Endodermal cell (in vitro differentiated cells): ENCODE measurements at places on chromosomes 1 and 21. TPM values are rescaled to one million over a fixed set of nuclear protein-coding genes. Genes with fewer than 3 reads are reported as not detected.
A peak's percentile ranks its signal among the peaks of the same experiment; 100 is the strongest.

DNA sequence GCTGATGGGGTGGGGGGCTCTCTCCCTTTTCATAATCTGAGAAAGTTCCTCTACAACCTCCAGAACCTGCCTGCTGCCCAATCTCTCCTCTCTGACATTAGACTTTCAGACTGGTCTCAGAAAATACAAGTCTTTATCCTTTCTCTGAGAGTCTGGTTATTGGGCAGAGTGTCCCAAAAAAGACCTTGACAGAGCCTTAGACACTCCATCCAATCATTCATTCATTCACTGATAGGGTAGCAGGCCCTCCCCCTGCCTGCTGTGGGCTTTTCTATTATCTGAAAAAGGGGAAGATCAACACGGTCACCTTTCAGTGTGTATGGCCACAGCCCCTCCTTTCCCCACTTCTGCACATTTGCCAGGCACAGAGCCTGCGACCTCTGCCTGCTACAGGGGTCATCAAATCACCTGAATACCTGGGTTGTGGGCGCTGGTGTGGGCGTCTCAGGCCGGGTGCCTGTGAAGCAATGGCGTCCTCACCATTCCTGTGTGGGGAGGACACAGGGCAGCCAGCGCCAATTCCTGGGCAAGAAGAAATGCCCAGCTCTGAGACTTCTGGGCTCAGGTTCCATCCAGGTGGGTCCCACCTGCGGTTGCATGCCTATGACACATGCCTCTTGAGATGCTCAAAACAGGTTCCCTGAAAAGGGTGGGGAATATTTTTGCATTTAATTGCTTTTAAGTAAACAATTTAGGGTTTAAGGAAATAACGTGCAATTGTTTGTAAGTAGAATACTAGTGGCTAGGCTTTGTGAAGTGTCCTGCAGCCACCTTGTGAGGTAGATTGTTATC, 52.8 kb downstream of the ELK4 start:
- peaks cover 7% of the 10 kb centered on the region for H3K4me1 ChIP-seq
- H3K27ac ChIP-seq, result no peak overlapping the region
- no peaks in the 10 kb centered on the region for H3K36me3 ChIP-seq
- peaks cover 93% of the 10 kb centered on the region for H3K27me3 ChIP-seq
- no peak overlapping the region for H3K4me3 ChIP-seq

GRCh38 chr1:221865808-221866207, 123.9 kb upstream of the DUSP10 start:
- H3K4me3 ChIP-seq, result no peak overlapping the region
- H3K4me1 ChIP-seq, result no peaks in the 10 kb centered on the region
- no peak overlapping the region for H3K27ac ChIP-seq
- H3K27me3 ChIP-seq, result no peaks in the 10 kb centered on the region
- H3K36me3 ChIP-seq, result no peaks in the 10 kb centered on the region
- DNase-seq, result no peak

DNA sequence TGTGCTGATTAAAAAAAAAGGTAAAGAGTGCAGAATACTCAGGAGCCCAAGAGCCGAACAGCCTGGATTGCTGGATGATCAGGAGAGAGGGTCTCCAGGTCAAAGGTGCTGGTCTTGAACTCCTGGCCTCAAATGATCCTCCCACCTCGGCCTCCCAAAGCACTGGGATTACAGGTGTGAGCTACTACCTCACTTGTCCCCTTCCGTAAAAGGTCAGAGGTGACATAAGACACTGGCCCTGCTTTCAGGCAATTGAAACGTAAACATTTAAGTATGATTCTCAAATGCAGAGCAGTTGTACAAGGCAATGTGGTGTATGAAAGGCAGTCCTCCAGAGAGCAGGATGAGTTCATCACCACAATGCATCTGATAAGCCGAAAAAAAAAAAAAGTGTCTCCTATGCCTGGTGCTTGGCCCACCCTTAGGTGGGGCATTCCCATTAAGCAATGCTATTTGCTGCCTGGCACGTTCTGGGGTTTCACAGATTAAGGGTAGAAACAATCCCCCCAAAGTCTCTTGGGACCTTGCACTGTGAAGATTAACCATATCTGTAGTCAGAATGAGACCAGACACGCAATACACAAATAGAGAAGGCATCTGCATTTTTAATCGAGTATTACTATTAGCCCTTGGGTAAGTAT, 47.7 kb downstream of the PARP1 start:
- H3K36me3 ChIP-seq, result peaks cover 75% of the 10 kb centered on the region
- H3K27me3 ChIP-seq, result no peaks in the 10 kb centered on the region
- no peaks in the 10 kb centered on the region for H3K4me1 ChIP-seq

- H3K4me3 ChIP-seq, result peak overlapping the region; percentile 100
- H3K36me3 ChIP-seq, result peaks cover 53% of the 10 kb centered on the region
- no peaks in the 10 kb centered on the region for H3K27me3 ChIP-seq
- no peaks in the 10 kb centered on the region for H3K4me1 ChIP-seq
- H3K27ac ChIP-seq, result peak overlapping the region; percentile 98
Observed at GRCh38 chr1:186374303-186375151, 526 bp downstream of the TPR start.

DNA sequence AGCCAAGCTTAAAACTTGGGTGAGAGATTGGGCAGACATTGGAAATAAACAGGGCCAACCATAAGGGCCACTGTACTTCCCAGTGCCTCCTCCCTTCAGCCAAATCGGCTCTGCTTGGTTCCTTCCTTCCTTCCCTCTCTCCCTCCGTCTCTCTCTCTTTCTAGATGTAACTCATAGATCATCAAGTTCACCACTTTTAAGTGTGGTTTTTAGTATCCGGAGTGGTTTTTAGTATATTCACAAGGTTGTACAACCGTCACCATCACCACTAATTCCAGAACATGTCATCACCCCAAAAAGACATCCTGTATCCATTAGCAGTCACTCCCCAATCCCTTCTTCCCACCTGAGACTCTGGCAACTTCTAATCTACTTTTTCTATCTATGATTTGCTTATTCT, 51.0 kb downstream of the MYSM1 start:
- no peaks in the 10 kb centered on the region for H3K4me1 ChIP-seq
- H3K27ac ChIP-seq, result no peak overlapping the region

DNA sequence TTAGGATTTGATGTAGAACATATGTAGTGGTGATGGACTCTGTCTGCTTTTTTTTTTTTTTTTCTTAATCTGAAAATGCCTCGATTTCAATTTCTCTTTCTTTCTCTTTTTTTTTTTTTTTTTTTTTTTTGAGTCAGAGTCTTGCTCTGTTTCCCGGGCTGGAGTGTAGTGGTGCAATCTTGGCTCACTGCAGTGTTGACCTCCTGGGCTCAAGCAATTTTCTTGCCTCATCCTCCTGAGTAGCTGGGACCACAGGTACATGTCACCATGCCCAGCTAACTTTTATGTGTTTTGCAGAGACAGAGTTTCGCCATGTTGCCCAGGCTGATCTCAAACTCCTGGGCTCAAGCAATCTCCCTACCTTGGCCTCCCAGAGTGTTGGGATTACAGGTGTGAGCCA, 17.4 kb downstream of the MAST2 start:
- DNase-seq, result no peak
- no peaks in the 10 kb centered on the region for H3K27me3 ChIP-seq
- H3K27ac ChIP-seq, result no peak overlapping the region
- peaks cover 33% of the 10 kb centered on the region for H3K36me3 ChIP-seq
- H3K4me1 ChIP-seq, result no peaks in the 10 kb centered on the region

DNA sequence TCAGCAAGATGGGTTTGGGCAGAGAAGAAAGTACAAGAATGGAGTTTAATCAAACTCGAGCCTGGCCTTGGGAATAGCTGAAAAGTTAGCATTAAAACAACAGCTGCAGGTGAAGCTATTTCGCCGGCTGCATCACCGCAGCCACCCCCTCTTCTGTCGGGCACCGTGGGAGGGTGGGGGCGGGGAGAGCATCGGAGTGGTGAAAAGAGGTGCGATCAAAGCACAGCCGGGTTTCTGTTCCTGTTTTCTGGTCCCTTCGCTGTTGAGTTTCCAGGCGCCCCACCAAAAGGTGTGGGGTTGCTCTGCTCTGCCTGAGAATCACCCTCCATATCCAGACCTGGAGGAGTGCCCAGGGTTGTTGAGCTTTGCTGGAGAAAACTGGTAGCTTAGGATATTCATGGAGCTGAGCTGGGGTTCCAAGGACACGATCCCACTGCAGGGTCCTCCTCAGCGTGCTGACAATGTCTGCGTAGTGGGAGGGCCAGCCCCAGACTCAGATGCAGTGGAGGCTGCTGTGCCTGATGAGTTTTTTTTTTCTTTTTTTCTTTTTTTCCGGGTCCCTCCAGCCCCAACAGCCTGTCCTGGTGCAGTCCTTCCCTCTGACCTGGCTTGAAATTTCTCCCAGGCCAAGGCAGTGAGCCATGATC, 127.5 kb upstream of the C1orf174 start:
- peak; percentile 72 for DNase-seq
- H3K27me3 ChIP-seq, result no peaks in the 10 kb centered on the region
- no peak overlapping the region for H3K27ac ChIP-seq
- no peaks in the 10 kb centered on the region for H3K36me3 ChIP-seq

DNA sequence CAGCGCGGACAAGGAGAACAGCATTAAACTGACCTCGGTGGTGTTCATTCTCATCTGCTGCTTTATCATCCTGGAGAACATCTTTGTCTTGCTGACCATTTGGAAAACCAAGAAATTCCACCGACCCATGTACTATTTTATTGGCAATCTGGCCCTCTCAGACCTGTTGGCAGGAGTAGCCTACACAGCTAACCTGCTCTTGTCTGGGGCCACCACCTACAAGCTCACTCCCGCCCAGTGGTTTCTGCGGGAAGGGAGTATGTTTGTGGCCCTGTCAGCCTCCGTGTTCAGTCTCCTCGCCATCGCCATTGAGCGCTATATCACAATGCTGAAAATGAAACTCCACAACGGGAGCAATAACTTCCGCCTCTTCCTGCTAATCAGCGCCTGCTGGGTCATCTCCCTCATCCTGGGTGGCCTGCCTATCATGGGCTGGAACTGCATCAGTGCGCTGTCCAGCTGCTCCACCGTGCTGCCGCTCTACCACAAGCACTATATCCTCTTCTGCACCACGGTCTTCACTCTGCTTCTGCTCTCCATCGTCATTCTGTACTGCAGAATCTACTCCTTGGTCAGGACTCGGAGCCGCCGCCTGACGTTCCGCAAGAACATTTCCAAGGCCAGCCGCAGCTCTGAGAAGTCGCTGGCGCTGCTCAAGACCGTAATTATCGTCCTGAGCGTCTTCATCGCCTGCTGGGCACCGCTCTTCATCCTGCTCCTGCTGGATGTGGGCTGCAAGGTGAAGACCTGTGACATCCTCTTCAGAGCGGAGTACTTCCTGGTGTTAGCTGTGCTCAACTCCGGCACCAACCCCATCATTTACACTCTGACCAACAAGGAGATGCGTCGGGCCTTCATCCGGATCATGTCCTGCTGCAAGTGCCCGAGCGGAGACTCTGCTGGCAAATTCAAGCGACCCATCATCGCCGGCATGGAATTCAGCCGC, 2.5 kb downstream of the S1PR1 start:
- H3K27me3 ChIP-seq, result peaks cover 40% of the 10 kb centered on the region
- no peak for DNase-seq
- H3K4me3 ChIP-seq, result no peak overlapping the region
- H3K36me3 ChIP-seq, result no peaks in the 10 kb centered on the region
- H3K4me1 ChIP-seq, result no peaks in the 10 kb centered on the region

DNA sequence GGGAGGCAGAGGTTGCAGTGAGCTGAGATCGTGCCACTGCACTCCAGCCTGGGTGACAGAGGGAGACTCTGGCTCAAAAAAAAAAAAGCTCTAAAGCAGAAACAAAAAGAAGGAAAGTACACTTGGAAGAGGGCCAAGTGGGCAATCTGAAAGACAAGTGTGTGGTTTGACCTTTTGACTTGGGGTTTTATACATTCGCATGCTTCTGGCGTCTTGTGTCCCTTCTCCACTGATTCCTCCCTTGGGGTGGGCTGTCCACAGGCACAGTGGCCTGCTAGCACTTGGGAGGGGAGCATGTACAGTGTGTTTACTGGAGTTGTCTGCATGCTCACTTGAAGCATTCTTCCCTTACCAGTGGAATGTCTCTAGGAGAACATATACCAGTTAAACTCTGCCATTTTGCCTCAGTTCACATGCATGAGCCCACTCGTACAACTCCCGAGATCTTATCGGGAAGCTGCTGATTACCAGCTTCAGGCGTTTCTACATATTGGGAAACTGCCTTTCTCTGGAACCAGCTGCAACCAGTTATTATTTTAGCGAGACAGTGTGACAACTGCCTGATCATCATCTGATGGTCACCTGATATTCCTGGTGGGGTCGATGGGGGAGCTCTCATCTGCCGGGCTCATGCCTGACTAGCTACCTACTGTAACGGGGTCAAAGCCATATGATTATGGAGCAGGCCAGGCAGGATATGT, 113.5 kb upstream of the ZNF678 start:
- H3K27me3 ChIP-seq, result no peaks in the 10 kb centered on the region
- no peak overlapping the region for H3K4me3 ChIP-seq
- no peak overlapping the region for H3K27ac ChIP-seq
- H3K4me1 ChIP-seq, result no peaks in the 10 kb centered on the region
- no peaks in the 10 kb centered on the region for H3K36me3 ChIP-seq
- DNase-seq, result no peak

DNA sequence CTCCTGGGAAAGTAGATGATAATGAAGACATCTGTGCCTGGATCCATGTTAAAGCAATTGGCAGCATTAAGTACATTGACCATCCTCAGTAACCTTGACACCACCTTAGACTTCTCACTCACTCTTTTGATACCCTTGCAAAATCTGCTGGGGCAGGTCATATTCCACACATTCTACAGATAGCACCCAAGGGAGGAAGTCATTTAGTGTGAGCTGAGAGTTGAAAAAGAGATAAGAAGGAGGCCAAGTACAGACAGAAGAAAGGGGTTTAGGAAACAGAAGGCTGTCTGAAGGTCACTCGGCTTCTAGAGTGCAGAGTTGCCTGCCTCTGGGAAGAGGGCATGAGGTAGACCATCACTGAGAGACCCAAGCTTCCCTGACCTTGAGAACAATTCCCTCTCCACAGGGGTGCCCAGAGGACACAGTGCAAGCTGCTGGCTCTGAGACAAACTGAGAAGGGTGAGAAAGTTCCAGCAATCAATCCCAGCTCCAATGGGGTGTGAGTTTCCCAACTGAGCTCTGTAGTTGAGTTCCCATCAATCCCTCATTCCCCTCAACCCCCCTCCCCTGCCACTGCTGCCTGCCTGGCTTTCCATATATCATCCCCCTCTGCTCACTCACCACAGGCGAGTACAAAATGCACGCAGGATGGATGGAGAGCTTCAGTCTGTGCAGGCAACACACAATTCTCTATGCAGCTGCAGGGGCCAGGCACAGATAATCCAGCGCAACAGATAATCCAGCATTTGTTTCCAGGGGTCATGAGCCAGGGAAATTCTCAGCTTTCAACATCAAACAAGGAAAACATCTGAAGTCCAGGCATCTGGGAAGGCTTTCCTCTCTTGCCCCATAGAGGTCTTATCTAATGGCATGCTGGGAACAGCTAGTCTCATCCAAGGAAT, 7.4 kb upstream of the MOB3C start:
- H3K27ac ChIP-seq, result no peak overlapping the region
- H3K36me3 ChIP-seq, result no peaks in the 10 kb centered on the region
- peaks cover 8% of the 10 kb centered on the region for H3K4me1 ChIP-seq

GRCh38 chr1:20588634-20589225, at the start of gene CDA:
Gene CDA, plus strand, starts transcription at chr1:20589097. Its CDS starts 33 bp downstream, at chr1:20589130.
- H3K27me3 ChIP-seq, result peaks cover 5% of the 10 kb centered on the region
- no peak within 1 kb of the TSS for H3K27ac ChIP-seq
- no peaks in the 10 kb centered on the region for H3K36me3 ChIP-seq
- peaks cover 11% of the 10 kb centered on the region for H3K4me1 ChIP-seq

The OR11L1 gene
- total RNA-seq, result not detected in 2 replicates

The ALG14 gene
- total RNA-seq, result 4.3 and 7.0 TPM in 2 replicates

The CYYR1 gene
- total RNA-seq, result 16.9 and 17.4 TPM in 2 replicates

The PRDM16 gene
- 2.1 to 2.7 TPM (median 2.4 TPM) in 3 replicates for total RNA-seq

The KCNT2 gene
- 6.9 and 9.1 TPM in 2 replicates for total RNA-seq

The TMEM240 gene
- 6.8 and 6.9 TPM in 2 replicates for total RNA-seq

The RSRP1 gene
- total RNA-seq, result 75.1 and 90.3 TPM in 2 replicates

The ADCY10 gene
- total RNA-seq, result 0.21 to 0.25 TPM in 2 of 3 replicates, not detected in the other

The LCE2C gene
- not detected in 2 replicates for total RNA-seq
